ENCODE measurements at places on chromosomes 2 and 18.

DNA sequence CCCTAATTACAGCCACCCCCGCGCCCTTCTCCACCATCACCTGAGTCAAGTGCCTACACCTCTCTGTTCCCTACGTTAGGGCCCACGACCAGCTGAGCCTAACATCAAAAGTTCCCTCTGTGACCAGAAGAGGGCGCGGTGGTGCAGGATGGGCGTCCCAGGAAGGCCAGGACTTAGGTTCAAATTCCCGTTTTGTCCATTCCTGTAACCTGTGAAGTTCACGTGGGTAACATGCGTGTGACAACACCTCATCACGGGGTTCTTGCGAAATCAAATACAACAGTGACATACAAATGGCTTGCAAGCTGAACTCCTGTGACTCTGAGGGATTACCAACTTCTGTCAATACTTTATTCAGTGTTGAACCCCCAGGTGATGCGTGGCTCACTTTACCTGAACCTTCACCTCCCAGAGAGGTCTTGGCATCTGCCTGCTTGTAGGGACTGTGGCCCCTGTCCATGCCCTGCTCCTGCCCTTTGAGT, 207.9 kb downstream of the ARL4C start:
- DNase-seq = peak; percentile 50

GRCh38 chr2:75764611-75765010, 53.9 kb upstream of the GCFC2 start:
- DNase-seq = no peak

- no peak for DNase-seq
These were observed 5.6 kb downstream of the PAX8 start for GRCh38 chr2:113273027-113273551.

- no peak for DNase-seq
These were observed 185.1 kb upstream of the CCDC68 start for GRCh38 chr18:55144193-55144930.

DNA sequence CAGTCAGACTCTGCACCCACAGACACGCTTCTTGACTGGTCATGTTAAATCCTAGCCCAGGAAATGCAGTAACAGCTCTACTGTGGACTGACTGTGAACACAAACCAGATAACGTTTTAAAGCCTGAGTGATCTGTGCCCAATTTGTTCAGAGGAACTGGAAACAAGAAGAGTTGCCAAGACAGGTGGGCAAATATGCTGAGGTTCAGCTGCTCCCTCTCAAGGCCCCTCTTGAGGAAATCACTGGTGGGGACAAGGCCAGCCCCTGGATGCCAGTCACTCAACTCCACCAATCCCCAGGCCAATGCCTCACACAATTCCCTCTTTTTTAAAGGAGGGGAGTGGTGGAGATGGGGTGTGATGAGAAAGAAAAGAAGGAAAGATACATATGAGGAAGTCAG, 261.2 kb downstream of the ALK start:
- DNase-seq = no peak

GRCh38 chr18:24987303-24988252, 364.4 kb downstream of the ZNF521 start:
- DNase-seq = no peak

DNA sequence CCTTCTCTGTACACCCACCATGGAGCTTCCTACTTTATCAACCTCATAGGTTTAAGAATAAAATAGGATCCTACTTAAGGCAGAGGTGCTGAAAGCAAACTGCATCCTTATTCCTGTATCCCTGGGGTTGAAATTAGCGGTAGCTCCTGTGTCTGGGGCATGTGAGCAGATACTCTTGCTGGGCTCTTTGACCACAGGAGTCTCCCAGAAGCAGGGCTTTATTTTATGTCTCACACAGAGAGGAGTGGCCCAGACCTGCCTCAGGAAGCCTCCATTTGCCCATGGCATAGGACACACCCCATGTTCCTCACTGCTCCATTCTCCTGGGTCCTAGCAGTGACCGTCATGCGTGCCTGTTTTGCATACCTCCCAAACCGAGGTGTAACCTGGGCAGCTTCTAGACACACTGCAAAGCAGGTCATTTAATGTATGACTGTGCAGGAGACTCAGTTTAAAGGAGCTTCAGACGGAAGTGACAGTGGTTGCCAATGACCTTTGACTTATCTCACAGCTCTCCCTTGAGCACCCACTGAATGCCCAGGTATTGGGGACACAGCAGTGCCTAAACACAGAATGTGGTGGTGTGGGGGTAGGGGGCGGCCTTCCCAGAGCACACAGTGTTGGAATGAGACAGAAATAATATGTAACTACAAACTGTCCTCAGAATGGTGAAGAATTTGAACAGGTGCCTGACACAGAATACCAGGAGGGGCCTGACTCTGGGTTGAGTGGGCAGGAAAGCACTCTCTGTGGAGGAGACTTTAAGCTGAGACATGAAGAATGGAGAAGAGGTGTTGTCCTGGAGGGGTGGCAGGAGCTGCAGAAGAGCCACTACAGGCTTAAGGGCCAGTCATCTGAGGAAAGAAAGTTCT, 3.7 kb downstream of the TMEM37 start:
- DNase-seq = no peak

DNA sequence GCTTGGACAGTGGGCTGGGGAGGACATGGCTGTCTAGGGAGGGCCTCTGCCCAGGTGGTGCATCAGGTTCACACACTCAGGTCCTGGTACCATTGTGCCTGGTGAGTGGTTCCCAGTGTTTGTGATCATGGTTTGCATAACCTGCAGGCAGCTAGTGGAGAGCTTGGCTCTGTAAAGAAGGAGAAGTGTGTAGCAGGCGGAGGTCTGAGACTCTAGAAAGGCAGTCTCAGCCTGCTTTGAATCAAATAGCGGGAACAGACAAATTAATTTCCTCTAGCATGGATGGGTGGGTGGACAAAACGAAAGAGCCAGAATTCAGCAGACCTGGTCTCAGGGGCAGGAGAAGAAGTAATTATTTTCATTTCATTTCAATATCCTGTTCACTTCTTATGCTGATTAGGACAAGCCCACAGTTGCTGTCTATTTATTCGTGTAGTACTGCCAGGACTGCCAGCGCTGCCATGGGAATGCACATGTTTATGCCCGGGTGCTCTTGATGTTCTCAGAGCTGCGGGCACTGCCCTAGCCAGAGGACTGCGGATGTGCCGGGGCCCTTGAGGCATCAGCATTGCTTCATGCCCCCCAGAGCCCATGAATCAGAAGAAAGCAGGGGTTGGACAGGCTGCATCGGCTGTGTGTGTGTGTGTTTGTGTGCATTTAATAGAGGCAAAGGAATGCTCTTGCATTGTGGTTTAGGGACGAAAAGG, 45.4 kb upstream of the DLX2 start:
- no peak for DNase-seq

GRCh38 chr2:216317831-216318520, 54.3 kb downstream of the MARCHF4 start:
- no peak for DNase-seq

GRCh38 chr18:39946623-39947061, 2008.4 kb upstream of the PIK3C3 start:
- DNase-seq = no peak

- no peak for DNase-seq
These were observed 72.1 kb downstream of the PSMG2 start for GRCh38 chr18:12774982-12775381.

- DNase-seq = no peak
These were observed 3.7 kb downstream of the SP140L start for GRCh38 chr2:230330725-230331124.

GRCh38 chr2:219997341-219997851, 370.0 kb downstream of the SLC4A3 start:
- DNase-seq = peak; percentile 6

GRCh38 chr2:44295633-44296359, 20.5 kb downstream of the SLC3A1 start:
- DNase-seq = no peak

GRCh38 chr2:78020491-78020890, 498.3 kb upstream of the LRRTM4 start:
- DNase-seq = no peak

GRCh38 chr18:710418-711300, 1.8 kb downstream of the ENOSF1 start:
- DNase-seq = peak; percentile 45

DNA sequence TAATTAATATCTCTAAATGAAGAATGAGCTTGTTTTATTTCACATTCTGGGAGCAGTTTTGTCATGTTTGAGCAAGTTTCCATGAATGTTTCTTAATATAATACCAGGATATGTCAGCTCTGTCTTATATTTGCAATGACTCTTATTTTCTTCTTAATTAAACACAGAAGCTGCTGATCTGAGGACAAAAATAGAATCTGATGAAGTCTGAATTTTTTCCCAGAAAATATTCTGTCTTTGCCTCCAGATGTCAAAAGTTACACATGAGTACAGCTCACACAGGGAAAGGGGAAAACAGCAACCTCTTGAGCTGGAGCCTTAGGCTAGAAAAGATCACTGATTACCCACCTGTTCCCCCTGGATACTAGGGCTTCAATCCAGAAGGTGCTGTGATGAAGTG, 606.6 kb upstream of the SYT4 start:
- no peak for DNase-seq

DNA sequence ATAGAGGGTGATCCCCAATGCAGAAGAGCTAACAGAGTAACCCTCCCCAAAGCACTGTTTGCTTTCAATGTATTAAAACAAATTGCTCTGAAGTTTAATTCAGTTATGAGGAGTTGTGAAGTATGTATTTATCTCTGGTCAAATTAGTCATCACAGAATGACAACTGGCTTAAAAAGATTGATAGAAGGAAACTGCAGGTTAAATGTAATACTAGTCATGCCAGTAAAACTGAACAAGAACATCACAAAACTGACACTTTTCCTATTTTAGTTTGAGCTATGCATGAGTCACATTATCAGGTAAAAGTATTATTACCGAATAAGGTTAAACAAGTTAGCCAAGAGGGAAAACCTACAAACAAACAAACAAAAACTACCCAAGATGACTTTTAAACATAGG, 99.0 kb upstream of the ACVR1C start:
- DNase-seq = no peak

DNA sequence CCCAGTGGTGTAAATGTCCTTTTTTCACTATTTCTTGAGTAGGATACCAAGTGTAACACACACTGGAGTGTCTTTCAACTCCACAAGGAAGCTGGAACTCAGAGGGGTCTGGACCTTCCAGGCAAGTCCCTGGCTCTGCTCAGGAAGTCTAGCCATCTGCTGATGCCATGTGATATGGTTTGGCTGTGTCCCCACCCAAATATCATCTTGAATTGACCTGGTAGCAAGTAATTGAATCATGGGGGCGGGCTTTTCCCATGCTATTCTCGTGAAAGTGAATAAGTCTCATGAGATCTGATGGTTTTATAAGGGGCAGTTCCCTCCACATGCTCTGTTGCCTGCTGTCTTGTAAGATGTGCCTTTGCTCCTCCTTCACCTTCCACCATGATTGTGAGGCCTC, 99.4 kb upstream of the CDC42EP3 start:
- no peak for DNase-seq

DNA sequence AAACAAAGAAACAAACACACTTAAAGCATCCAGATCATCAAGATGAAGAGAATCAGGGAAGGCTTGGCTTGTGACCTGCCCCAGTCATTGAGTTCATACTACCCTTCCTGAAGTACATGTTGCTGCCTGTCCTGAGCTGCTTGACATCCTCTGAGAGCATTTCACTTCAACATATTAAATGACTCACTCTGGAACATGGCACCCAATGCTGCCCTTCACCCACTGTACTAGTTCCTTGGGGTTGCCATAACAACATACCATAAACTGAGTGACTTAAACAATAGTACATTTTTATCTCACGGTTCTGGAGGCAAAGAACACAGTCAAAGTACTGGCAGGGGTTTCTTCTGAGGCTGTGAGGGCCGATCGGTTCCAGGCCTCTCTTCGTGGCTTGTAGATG, 371.3 kb downstream of the RNF144A start:
- DNase-seq = no peak

DNA sequence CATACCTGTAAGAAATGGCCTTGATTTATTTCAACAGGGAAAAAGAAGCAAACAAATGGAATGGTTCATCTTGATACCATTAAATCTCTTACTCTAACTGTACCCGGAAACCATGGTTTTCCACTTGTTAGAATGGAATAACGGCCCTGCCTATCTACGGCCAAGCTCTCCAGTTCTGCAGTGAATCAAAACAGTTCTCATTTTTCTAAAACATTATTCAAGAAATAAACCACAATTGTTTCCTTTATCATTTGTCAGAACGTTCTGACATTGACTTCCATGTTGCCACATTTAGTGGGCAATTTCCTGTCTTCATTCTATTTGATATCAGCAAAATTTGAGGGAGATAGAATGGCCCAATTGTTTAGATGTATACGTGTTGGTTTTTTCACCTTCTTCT, 118.8 kb upstream of the CDH19 start:
- no peak for DNase-seq

- no peak for DNase-seq
These were observed 50.6 kb upstream of the SPRED2 start for GRCh38 chr2:65482971-65483370.

- DNase-seq = no peak
These were observed 97.4 kb upstream of the NEUROD1 start for GRCh38 chr2:181777734-181778133.

GRCh38 chr2:27863146-27863545, 27.0 kb downstream of the RBKS start:
- no peak for DNase-seq

DNA sequence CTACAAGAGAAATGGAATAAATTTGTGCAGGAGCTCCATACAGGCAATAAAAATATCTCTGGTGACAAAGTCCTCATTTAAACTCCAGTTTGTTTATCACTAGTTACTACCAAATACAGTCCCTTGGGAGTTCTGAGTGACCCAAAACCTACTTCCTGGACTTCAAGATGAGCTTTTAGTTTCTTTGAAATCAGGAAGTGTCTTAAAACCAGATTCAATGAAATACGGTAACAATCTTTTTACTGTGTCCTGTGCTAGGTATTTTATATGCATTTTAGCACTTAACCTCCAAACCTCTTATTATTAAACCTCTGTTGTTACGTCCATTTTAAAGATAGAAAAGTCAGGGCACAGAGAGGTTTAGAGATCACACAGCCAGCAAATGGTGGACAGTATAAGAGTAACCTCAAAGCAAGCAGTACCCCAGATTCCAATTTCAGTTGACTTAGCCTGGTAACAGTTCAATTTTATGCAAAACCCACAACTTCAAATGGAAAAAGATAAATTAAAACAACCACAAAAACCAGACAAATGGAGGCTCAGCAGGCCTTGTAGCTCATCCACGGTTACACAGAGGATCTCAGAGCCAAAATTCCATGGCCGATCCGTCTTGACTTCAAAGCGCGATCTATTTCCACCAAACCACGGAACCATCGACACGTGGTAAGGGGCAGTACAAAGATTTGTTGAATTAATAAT, 1.3 kb upstream of the KCMF1 start:
- peak; percentile 52 for DNase-seq

DNA sequence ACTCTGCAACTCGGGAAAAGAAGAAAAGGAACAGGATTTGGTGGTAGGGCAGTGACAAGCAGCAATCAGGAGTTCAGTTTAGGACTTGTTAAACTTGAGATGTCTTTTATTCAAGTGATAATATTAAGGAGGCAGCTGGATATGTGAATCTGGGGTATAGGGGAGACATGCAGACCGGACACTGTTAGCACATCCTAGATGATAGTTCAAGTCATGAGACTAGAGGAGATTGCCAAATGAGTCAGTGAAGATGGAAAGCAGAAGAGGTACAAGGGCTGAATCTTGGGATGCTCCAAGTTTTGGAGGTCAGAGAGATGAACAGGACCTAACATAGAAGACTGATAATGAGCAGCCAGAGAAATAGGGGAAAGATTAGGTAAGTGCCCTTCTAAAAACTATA, 69.5 kb upstream of the PSME4 start:
- no peak for DNase-seq

GRCh38 chr18:54426085-54426665, 68.5 kb downstream of the C18orf54 start:
- DNase-seq = no peak

- no peak for DNase-seq
These were observed 124.2 kb downstream of the NEDD4L start for GRCh38 chr18:58168221-58168620.
